ENCODE measurements at places on chromosomes 6 and 20. TPM values are rescaled to one million over a fixed set of nuclear protein-coding genes. Genes with fewer than 3 reads are reported as not detected.

SLC17A3 gene
- total RNA-seq = not detected

- DNase-seq = no peak
Measured at GRCh38 chr6:111952274-111952673, 79.0 kb upstream of the FYN start.

- DNase-seq = no peak
Measured at GRCh38 chr6:152750694-152751093, at the start of gene VIP. Gene VIP, plus strand, starts transcription at chr6:152750797. Its CDS starts 1,381 bp downstream, at chr6:152752178.

DNA sequence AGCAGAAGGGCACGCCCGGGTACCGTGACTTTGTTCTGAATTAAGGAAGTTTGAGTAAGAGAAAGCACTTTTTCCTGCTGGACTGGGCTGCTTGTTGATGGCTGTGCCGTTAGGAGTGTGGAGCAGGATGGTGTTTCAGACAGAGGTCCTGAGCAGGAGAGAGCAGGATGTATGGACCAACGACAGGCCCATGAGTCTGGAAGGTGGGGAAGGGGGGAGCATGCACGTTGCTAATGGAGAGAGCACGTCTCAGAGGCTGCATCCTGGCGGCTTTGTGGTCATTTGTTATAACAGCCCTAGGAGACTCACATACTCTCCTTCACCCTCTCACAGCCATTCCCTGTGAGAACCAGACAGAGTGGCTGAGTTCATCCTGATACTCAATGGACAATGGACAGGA lies 56.8 kb downstream of the PHACTR3 start:
- DNase-seq = no peak

Measured in epithelial cell of proximal tubule (primary cell).